CD4-positive, alpha-beta T cell treated with Interferon alpha-2 for 1 hour (primary cell): ENCODE measurements at places on chromosomes 13 and 19.

GRCh38 chr19:14198384-14199376, 7.3 kb downstream of the ADGRL1 start:
- DNase-seq = no peak

- no peak for DNase-seq
Observed at GRCh38 chr19:3932931-3933810, at the start of gene NMRK2. NMRK2 (plus strand) TSS chr19:3933069; CDS start chr19:3933672, 603 bp downstream.

DNA sequence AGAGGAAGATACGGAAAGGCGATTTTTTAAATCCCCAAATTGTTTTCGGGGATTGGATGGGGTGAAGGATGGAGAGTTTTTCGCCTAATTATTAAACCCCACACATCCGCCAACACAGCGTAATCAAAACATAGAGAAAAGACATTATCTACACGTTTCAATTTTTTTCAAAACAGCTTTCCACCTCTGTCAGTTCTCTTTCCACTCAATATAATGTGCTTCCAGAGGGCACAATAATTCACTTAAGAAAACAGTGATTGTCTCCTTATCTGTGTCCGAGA, 435 bp upstream of the OBI1 start:
- peak; percentile 2 for DNase-seq

GRCh38 chr13:74511523-74511922, 377.3 kb upstream of the KLF12 start:
- no peak for DNase-seq

DNA sequence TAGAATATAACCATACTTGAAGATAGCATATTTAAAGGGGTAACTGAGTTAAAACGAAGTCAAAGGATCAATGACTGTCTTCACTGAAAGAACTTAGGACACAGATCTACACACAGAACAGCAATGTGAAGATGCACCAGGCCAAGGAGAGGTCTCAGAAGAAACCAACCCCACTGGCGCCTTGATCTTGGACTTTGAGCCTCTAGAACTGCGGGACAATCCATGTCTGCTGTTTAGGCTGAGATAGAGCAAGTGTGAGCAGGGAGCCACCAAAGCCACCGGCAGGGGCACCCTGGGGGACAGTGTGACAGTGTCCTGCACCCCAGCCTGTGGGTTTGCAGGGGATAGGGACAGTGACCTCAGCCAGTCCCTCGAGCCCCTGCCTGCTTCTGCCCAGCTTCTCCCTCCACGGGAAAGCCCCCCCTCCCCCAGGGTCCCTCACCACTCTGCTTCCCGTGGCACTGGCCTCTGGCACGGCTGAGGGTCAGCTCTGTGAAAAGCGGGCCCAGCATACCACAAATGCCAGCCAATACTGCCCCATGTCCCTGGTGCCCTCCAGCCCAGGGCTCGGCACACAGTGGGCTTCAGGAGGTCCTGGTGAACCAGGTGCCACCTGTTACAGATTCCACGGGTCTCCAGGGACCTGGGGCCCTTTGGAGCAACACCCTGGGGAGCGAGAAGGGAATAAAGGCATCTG, 40.8 kb downstream of the KLF2 start:
- no peak for DNase-seq

- DNase-seq = no peak
Observed at GRCh38 chr19:6778386-6778785, 5.9 kb downstream of the VAV1 start.

GRCh38 chr19:19568802-19569756, 31.0 kb downstream of the CILP2 start:
- no peak for DNase-seq

DNA sequence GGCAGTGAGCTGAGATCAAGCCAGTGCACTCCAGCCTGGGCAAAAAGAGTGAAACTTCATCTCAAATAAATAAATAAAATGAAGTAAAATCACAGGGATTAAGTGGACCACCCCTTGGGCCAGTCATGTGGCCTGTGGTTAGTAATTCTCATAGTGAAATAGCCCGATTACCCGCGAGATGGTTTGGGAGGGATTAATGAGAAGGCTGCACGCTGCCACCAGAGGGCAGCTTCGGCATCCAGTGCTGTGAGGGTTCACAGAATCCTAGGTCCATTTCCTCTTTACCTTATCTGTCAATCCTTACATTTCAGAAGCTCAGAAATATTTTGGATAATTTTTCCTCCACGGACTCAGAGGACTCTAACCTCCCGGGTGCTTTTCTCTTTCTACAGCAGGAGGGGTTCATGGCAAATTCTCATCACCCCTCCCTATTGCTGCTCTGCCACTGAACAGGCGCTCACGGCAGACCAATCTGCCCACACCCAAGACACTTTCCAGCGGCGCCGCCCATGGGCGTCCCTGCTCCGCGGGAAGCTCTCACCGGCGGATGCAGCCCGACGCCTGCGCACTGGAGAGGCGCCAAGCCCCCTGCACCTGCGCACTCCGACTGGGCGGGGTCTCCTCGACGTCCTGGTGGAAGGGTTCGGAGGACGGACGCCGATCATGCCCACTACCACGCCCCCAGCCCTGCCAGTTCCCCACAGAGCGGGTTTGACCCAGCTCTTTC, 11.0 kb downstream of the ZNF835 start:
- no peak for DNase-seq

DNA sequence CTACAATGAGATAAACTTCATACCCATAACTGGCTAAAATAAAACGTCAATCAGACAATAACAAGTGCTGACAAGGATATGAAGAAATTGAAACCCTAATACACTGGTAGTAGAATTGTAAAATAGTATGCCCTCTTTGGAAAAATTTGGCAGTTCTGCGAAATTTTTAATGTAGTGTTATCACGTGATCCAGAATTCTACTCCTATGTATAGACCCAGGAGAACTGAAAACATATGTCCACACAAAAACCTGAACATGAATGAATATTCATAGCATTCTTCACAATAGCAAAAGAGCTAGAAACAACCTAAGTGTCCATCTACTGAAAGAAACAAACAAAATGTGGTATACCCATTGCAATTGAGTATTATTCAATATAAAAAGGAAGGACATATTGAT, 14.2 kb upstream of the MYO16 start:
- no peak for DNase-seq

GRCh38 chr19:53455828-53456227, 11.7 kb upstream of the ZNF813 start:
- DNase-seq = no peak

DNA sequence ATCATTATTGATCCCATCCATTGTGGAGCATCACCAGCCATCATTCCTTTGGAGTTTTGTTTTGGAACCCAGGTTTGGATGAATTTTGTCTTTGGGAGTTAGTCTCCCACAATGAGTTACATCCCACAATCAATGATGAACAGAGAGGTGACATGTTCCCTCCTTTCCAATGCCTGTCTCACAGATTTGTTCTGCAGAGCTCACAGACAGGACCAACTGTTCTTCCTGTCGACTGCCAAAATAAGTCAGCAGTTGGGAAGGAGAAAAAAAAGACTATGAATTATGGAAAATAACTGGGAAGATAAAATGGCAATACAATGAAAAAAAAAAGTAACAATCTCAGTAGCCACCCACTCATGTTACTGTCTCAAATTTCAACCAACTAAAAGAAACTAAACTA, 489.1 kb downstream of the MYO16 start:
- no peak for DNase-seq

GRCh38 chr13:86569119-86569518, 769.9 kb upstream of the SLITRK6 start:
- no peak for DNase-seq

- no peak for DNase-seq
Observed at GRCh38 chr13:99905224-99905623, 66.3 kb downstream of the ZIC5 start.

DNA sequence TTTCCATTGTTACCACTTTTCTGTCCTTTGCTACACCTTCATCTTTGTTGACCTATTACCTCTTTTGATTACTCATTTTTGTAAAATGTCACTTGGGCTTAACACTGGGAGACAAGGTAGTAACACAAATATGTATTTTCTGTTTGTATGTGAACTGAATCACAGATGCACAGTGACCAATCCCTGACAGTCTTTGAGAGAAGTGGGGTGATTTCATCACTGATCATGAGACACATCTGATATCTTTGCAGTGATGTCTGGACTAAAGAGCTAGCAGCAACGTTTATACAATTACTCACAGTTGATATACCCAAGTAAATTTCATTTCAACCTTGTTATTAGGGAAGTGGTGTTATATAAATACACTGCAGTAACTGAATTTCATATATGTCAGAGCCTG, 1397.4 kb upstream of the SPRY2 start:
- no peak for DNase-seq

DNA sequence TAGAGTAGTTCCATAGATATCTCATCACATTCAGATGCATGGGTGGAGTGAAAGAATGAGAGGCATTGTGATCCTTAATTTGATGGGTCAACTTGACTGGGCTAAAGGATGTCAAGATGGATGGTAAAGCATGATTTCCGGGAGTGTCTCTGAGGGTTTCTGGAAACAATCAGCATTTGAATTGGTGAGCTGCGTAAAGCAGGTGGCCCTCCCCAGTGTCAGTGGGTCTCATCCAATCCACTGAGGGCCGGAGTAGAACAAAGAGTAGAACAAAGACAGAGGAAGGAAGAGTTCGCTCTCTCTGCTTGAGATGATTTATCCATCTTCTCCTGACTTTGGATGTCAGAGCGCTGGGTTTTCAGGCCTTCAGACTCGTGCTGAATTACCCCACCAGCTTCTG, 43.1 kb downstream of the SERP2 start:
- DNase-seq = no peak

DNA sequence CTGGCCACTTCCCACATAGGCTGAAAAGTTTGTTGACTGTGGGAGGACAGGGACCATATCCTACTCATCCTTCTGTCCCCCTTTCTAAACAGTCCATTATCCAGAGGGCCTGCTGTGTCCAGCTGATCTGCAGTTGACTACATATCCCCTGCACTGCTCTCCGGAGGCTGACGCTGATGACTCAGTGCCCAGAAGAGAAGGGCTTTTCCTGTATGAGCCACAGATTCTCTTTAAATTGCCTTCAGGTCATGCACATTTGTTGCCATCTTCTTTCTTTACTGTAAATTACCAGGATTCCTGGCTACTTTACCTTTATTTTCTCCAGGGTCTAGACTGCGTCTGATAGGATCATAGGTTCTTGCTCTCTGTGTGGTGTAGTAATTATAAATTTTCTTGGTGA, 125.2 kb downstream of the LACC1 start:
- DNase-seq = no peak

GRCh38 chr13:108460043-108460442, 169.4 kb upstream of the MYO16 start:
- no peak for DNase-seq

GRCh38 chr19:34299576-34299975, 45.2 kb downstream of the GARRE1 start:
- no peak for DNase-seq

DNA sequence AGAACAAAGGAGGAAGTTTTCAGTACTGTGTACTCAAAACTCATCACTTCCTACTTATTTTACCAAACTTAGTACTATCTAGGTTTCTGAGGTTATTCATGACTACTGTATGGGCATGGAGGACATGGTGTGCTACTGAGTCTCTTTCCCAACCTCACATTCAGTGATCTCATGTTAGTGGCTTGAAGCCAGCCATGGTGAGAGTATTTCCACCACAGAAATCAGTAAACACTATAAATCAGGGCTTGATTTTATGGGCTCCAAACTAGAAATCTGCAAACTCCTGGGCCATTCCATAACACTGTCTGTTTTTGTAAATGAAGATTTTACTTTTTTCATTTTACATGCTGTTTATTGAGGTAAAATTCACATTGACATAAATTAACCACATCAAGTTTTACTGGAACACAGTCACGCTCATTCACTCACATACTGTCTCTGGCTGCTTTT, 19.7 kb downstream of the MED26 start:
- no peak for DNase-seq

DNA sequence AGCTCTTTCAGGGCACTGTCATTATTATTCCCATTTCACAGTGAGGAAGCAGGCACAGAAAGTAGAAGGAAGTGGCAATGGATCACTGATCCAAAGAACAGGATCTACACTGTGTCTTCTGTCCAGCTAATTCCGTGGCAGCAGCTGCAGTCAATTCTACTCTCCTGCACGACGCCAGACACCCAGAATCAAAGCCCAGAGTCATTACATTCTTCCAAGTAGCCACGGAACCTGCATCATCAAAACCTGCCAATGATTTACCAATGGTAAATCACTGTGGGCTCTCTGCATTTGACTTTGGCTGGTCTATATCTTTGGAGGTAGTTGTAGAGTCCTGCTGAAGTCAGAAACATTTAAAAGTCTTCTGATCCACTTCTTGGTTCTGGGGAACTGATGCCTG, 767.7 kb downstream of the LIG4 start:
- no peak for DNase-seq

- peak; percentile 99 for DNase-seq
Observed at GRCh38 chr19:16185123-16185767, at the start of gene FAM32A. FAM32A (plus strand) TSS chr19:16185410; CDS start chr19:16185443, 33 bp downstream.

DNA sequence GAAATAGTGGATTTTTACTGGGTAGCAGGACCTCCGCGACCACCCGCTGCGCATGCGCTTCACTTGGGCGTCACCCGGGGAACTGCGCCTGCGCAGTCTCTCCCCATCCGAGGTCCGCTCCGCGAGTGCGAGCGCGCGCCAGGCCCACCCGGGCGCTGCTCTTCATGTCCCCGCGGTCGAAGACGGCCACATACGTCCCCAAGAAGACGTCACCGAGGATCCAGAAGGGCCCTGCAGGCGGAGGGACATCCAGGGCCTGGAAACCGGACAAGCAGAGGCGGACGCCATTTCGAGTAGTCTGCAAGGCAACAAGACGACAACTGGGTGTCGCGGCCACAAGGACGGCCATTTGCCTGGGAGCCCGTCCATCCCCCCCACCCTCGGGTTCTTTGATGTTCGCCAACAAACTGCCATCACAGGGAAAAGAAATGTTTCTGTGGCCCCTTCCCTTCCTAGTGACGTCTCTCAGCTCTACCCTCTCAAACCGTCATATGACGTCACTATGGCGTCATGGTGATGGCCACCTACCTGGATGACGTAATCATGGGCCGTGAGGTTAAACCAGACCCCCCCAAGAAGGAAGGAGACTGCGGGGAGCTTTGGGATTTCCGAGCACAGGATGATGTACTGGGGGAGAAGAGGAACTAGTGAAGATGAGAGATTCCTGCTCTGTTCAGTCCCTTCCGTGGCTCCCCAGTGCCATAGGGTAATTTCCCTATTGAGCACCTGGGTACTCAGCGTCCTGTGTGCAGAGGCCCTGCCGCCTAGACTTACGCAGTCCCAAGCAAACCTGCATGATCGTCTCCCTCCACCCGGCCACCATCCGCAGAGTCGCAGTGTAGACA, 6.7 kb downstream of the NAPSA start:
- peak; percentile 86 for DNase-seq
